ENCODE measurements at places on chromosomes 1 and 21.

GRCh38 chr1:198259333-198260074, 102.7 kb downstream of the NEK7 start:
- no peak for DNase-seq

DNA sequence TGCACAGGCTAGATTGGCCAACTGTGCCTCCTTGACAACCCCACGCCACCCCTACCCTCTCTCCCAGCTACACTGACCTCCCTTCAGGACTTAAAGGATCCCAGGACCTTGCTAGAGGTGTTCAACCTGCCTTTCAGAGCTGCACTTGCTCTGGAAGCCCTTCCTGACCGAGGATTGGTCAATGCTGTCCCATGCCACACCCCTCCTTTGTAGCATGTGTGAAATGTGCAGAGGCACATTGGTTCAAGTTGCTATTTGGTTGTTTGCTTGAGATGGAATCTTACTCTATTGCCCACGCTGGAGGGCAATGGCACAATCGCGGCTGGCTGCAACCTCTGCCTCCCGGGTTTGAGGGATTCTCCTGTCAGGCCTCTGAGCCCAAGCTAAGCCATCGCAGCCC, 21.8 kb downstream of the ACTA1 start:
- no peak for DNase-seq

GRCh38 chr1:93756657-93757056, 75.0 kb upstream of the BCAR3 start:
- no peak for DNase-seq

GRCh38 chr1:221824025-221824424, 82.1 kb upstream of the DUSP10 start:
- no peak for DNase-seq

DNA sequence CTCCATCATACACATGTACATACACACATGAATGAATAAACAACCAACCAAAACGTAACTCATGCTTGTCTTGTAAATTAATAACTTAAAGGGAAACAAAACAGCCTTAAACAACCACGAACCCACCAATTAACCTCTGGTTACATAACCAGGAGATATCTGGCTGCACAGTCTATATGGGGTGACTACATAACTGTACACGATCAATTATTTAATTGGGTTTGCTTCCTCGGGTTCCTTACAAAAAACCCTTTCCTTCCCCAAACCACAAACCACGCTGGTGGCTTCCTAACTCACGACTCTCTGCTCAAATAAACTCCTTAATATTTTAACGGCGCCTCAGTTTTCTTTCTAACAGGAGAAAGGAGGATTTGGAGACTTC, 744 bp downstream of the ZNF670 start:
- DNase-seq = peak; percentile 7

DNA sequence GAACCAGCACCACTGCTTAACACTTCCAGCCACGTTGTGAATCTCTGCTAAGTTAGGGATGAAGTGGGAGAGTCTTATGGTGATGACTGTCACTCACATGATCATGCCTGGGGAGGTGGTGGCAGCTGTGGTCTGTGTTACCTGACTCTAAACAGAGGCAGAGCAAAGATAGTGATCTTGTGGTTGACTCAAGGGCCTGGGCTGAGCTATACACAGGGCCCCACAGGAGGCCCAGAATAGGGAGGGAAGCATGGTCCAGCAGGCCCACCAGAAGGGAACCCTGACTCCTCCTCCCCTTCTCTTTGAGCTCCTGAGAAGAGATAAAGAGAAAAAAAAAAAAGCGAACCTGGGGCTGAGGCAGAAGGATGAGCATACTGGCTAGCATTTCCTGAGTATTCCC, 55.0 kb downstream of the PLXNA2 start:
- no peak for DNase-seq

DNA sequence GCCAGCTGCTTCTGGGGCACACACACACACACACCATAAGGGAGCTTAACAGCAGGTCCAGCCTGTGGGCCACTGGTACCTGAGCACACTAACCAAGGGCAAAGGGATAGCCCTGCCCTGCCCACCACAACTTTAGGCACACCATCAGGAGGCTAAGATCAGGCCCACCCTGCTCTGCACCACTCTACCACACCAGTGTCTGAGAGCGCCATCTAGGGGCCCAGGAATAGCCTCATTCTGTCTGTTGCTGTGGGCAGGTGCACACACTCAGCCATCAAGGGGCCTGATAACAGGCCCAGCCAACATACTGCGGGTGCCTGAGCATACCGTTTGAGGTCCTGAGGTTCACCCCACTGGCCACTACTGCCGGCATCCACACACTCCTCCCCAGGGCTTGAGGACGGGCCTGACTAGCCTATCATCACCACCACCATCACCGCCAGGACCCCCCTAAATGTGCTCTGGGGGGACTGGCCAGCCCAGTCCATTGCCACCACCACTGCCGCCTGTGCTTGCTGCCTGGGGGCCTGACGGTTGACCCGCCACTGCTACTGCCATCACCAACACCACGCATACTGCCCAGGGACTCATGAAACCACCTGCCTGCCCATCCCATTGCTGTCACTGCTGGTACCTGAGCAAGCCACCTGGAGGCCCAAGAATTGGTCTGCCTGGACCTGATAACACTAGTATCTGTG, 31.3 kb downstream of the NSL1 start:
- no peak for DNase-seq

GRCh38 chr1:175840787-175841186, 97.4 kb upstream of the TNR start:
- DNase-seq = no peak

GRCh38 chr1:160325252-160325651, 17.8 kb downstream of the COPA start:
- no peak for DNase-seq

DNA sequence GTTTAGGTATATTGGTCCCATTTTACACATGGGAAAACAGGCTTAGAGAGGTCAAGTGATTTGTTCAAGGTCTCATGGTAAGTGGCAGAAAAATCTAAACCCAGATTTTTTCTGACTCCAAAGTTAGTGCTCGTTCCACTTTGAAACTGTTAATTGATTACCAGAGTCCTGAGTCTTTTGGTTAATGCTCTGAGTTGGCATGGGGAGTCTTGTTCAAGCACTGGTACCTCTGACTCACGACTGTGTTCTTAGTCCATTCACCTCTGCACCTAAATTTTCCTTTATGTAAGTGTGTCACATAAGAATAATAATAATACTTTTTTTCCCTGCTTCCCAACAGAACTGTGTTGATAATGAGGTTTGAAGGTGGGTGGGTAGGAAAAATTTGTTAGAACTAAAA, 59.3 kb downstream of the VANGL2 start:
- DNase-seq = no peak

GRCh38 chr1:99963041-99963795, 6.6 kb upstream of the SLC35A3 start:
- no peak for DNase-seq

- DNase-seq = no peak
Measured at GRCh38 chr1:198443365-198444233, 96.9 kb downstream of the ATP6V1G3 start.

Measured in muscle of back (tissue), 13 donors.